ENCODE measurements at places on chromosomes 2 and 18. TPM values are rescaled to one million over a fixed set of nuclear protein-coding genes. Genes with fewer than 3 reads are reported as not detected.
A peak's percentile ranks its signal among the peaks of the same experiment; 100 is the strongest.

DNA sequence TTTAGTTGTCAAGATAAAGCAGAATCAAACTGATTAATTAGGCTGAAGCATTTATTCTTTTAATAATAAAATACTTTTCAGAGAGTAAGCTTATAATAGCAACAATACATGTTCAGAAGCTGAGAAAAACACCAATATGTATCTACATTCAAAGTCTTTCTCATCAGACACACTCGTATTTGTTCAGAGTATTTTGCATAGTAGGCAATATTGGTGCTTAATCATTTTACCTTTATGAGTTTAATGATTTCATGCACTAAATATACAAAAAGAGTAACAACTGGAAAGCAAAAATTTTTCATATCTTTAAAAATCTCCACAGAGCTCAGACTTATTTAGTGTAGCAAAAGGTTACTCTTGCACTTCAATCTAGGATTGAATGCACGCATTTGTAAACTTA is 313.9 kb downstream of the ZEB2 start:
- H3K27me3 ChIP-seq = no peaks in the 10 kb centered on the region
- no peak overlapping the region for H3K4me3 ChIP-seq
- peaks cover 11% of the 10 kb centered on the region for H3K36me3 ChIP-seq
- peaks cover 26% of the 10 kb centered on the region for H3K4me1 ChIP-seq
- H3K27ac ChIP-seq = no peak overlapping the region

GRCh38 chr2:48356701-48357325 is 173.1 kb upstream of the STON1 start:
- peak overlapping the region; percentile 97 for H3K27ac ChIP-seq
- no peaks in the 10 kb centered on the region for H3K27me3 ChIP-seq
- H3K36me3 ChIP-seq = peaks cover 21% of the 10 kb centered on the region
- H3K4me3 ChIP-seq = peak overlapping the region; percentile 88
- peak; percentile 15 for DNase-seq

DNA sequence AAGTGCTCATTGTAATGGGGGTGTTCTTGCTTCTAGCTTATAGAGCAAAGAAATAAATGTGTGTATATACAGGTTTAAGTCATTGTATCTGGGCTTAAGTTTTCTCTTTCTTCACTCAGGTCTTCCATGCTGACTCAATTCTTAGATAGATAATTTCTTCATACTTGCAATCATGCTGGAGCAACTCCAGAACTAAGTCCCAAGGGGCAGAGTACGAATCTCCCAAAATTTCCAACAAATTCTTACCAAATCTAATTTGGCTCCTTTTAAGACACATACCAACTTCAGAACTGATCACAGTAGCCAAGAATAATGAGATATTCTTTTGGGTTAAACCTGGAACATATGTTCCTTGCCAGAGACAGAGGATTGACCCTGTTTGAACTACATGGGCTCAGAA is 4.3 kb upstream of the SPAG16 start:
- H3K4me3 ChIP-seq = no peak overlapping the region
- H3K27ac ChIP-seq = no peak overlapping the region
- H3K27me3 ChIP-seq = no peaks in the 10 kb centered on the region
- peaks cover 12% of the 10 kb centered on the region for H3K4me1 ChIP-seq

Gene PIEZO2
- not detected for total RNA-seq

Gene ITGB6
- not detected for total RNA-seq
